ENCODE measurements at places on chromosomes 16 and 17. TPM values are rescaled to one million over a fixed set of nuclear protein-coding genes. Genes with fewer than 3 reads are reported as not detected.

MON1B gene
- 32.0 TPM for polyA plus RNA-seq

MYH1 gene
- not detected for polyA plus RNA-seq

ABCC3 gene
- 0.52 TPM for polyA plus RNA-seq

GAST gene
- 0.47 TPM for polyA plus RNA-seq

DNA sequence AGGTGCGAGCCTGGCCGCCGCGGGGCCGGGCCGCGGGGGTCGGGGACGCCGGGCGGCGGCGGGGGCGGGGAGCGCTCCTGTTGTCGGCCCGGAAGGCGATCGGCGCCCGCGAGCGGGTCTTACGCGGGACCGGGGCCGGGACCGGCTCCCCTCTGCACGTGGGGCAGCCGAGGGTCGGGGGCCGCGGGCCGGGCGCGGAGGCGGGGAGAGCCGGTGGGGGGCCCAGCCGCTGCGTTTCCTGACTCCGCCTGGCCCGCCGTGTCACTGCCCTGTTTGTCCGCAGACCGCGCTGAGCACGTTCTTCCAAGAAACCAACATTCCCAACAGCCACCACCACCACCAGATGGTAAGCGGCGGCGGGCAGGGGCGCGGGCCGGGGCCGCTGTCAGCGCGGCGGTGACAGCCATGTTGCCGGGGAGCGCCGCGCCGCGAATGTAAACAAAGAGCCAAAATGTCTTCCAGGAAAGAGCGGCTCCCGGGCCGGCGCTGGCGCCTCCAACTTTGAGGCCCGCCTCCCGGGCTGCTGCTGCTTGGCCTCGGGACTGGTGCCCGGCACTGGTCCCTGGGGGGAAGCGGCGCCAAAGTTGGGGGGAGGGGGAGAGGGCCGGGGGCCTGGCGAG is 586 bp downstream of the UBALD2 start:
- DNase-seq = no peak

DNA sequence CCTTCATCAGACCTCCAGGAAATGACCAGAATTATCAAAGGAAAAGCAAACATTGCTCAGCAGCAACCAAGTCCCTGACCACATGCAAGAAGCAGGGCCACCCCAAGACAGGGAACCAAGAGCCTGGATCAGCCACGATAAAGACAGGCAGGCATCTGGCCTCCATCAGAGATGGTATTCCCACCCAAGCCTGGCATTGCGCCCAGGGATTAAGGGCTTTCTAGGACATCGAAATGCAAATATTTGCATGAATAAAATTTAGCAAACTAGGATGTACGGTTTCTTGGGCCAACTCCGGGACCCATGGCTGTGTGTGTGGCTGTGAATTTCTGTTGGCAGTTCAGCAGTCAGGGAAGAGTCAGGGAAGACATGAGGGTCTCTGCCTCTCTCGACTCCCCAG is 241.4 kb upstream of the DYNLRB2 start:
- DNase-seq = no peak

DNA sequence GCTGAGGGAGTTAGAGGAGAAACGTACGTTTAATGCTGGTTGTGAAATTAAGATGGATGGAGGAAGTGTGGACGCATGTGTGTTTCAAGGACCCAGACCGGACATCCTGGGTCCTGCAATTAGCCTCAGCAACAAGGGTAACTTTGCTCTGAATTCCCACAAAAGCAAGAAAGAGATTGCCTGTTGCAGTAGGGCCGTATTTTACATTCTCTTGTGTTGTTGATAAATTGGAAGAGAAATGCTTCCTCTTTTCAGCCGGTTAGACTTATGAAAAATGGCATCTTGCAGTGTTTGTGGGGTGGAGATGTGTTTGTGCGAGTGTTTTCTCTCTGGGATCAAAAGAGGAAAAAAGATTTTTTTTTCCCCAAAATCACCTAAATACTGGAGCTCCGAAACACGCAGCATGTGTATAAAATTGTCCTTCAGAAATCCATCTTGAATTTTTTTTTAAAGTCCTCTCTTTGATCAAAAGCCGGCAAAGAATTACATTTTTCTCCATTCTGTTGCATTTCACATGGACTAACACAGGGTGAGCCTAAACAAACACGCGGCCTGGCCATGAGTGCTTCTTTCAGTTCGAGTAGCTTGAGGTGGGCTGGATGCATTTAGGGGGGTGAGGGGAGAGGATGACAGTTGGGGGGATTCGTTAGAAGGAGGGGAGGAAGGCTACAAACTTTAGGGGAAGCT is 251.6 kb downstream of the C16orf95 start:
- no peak for DNase-seq

- no peak for DNase-seq
These were observed 7.0 kb downstream of the TMC8 start for GRCh38 chr17:78137392-78138203.

DNA sequence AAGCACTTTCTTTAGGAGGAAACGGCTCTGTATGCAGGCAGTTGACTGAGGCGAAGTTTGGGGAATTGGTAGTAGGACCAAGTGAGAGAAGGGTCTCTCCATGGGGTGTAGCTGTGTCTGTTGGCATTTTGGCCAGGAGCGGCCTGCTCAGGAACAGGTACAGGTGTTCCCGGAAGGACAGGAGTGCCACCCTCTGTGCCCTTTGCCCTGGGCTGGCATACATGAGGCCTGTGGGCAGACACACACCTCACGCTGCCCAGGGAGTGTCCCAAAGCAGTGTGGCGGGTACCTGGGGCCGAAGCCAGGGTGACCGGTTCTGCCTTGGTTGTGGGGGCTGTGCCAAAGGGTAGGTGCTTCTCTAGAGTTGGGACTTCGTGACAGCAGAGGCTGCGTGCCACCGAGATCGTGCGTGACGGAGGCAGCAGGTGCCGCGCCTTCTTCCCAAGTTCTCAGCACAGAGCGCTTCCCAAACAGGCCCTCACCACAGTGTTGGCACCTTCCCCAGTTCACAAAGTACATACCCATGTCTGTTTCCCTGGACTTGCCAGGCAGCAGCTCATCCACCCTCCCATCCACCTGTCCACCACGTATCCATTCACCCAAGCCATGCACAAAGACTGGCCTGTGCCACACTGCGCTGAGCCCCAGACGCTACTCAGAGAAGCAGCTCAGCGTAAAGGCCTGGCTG is 19.9 kb upstream of the TCF25 start:
- no peak for DNase-seq

DNA sequence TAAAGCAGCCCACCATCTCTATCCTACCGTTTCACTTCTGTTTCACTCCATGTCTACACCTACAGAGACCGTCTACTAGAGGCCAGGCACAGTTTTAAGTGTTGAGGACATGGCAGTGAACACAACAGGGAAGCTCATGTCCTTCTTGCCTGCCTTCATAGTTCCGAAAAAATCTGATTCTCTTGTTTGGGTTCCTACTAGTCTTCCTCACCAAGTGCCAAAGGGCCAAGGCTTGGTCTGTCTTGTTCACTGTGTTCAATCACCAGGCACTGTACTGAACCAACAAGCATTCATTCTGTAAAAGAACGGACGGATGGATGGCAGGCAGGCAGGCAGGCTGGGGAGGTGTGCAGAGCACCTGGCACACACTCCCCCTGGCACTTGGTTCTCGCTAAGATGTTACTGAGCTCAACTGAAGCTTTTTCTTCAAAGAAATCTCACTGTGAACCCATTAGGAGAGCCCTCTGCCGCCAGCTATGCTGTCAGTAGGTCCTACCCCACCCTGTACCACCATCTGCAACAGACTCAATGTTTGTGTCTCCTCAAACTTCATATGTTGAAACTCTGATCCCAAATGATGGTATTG is 2.5 kb downstream of the DEXI start:
- DNase-seq = no peak

Data from spinal cord (tissue), 10 donors.